Astrocyte (in vitro differentiated cells and primary cell): ENCODE measurements at places on chromosomes 5 and 9.

DNA sequence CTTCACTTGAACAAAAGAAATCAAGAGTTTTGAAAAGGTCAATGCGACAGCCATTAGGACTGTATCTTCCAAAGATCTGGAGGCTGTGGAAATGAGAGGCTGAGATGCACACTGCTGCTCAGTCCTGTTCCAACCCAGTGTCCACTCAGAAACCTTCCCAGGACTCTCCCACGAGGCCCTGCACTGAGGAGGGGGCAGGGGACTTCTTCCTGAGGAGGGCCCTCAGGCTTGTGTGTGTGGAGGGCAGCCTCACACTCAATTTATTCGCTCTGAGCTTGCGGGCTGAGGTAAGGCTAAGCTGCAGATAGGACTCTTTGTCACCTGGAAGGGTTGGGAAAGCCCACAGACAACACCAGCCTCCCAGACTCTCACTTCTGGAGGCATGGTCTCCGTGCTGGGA lies 69.6 kb upstream of the ROR2 start:
- no peak for DNase-seq

DNA sequence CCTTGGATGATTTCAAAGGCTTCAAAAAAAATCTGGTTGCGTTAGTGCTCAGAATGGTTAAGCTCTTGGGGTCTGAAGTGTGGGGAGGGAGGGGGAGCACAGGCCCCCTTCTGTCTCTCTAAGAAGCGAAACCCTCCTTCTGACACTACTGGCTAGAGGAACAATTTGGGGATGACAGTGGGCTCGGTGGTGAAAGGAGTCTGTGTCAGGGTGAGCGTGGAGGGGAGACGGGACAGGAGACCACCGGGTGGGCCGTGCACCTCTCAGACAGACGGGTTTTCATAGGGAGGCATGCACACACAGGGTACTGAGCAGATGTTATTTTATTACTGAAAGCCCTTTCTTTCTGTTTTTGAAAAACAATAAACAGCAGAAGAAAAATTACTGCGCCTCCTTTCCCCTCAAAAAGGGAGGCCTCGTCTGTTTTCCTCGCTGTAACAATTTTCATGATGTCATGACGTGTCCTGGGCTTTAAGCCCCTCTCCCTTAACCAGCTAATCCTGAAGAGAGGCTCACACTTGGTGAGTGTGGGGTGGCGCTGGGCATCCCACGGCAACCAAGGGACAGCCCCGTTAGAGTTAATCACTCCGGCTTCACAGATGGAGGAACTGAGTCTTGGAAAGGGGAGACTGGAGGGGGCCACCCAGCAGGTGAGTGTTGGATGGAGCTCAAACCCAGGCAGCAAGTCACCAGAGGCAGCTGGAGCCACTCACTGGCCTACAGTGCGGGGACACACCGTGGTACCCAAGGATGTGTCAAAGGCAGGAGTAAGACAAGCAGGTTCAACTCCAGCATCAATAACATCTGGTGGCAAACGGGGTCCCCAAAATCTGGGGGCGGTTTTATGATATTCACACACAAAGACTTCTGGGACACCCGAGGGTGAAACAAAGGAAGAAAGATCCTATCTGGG lies 53.4 kb downstream of the PTCH1 start:
- DNase-seq = no peak

DNA sequence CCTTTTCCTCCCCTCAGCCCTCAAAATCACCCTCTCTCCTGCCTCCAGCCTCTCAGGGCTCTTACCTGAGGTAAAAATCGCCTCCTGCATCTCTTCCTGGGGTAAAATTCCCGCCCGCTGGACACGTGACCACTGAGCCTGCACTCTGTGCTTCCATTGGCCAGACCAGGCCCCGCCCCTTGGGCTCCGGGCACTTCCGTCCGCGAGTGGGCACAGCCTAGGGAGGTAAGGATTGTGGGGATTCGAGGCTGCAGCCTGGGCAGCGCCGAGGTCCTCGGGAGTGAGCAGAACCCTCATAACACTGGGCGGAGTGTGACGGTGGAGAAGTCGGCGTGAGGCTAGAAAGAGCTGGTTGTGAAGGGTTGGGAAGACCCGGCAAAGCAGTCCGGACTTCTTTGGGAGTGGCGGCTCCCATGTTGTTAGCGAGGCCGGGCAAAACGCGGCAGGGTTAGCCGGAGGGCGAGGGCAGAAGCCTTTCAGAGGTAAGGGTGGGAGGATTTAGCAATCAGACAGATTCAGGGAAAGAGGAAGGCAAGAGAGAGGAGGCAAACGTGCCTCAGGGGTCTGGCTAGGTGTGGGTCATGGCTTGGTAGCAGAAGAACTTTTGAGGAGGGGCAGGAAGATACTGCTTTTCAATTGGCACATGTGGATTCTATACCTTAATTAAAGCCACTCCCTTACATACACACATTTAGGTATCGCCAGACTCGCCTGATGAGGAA lies at the start of gene SHOC1:
Gene SHOC1 (minus strand): TSS at position 103 of the 722 bp plus-strand sequence. CDS start 3,519 bp downstream, outside the sequence.
- DNase-seq = no peak

GRCh38 chr9:136140046-136140445 lies 21.4 kb upstream of the TMEM250 start:
- no peak for DNase-seq

- DNase-seq = no peak
These were observed 11.3 kb upstream of the CDH6 start for GRCh38 chr5:31182136-31182535.
